ENCODE measurements at places on chromosomes 6 and 20. TPM values are rescaled to one million over a fixed set of nuclear protein-coding genes. Genes with fewer than 3 reads are reported as not detected.

Gene NFYA
- polyA plus RNA-seq: 29.5 TPM

GRCh38 chr6:129748212-129748900, 38.4 kb upstream of the ARHGAP18 start:
- DNase-seq: no peak

DNA sequence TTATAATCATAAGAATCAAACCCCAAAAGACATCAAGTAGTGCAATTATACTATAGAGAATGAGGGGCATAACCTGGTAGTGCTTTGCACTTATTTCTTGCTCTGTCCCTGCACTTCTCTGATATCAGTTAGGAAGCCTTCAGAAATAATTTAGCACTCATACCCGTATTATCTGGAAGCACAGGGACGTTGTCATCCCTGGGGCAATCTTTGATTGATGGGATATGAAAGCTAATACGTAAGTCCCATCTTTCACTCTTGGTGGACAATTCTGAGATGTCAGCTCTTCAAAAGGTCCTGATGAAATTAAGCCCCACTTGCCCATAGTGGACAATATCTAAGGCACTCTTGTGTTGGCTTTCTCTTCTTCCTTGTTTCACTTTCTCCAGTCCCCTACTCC, 144.9 kb downstream of the HACE1 start:
- no peak for DNase-seq

Gene GPX6
- polyA plus RNA-seq: not detected

DNA sequence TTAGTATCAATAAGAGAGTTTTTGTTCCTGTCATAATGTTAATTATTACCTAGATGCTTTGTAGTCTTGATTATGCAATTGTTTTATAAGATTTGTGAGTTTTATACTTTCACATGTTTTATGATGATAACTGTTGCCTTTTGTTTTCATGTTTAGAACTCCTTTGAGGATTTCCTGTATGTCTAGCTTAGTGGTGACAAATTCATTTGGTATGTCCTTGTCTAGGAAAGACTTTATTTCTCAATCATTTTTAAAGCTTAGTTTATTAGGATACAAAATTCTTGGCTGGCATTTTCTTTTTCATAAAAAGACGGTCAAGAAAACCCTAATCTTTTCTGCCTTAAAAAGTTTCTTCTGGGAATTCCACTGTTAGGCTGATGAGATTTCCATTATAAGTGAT, 849.9 kb upstream of the EYS start:
- no peak for DNase-seq

Gene IBTK
- polyA plus RNA-seq: 45.4 TPM

Gene FANCE
- 18.7 TPM for polyA plus RNA-seq

- DNase-seq: no peak
These were observed 504.9 kb upstream of the MARCKS start for GRCh38 chr6:113352029-113352801.

Gene AKAP12
- 98.7 TPM for polyA plus RNA-seq

DNA sequence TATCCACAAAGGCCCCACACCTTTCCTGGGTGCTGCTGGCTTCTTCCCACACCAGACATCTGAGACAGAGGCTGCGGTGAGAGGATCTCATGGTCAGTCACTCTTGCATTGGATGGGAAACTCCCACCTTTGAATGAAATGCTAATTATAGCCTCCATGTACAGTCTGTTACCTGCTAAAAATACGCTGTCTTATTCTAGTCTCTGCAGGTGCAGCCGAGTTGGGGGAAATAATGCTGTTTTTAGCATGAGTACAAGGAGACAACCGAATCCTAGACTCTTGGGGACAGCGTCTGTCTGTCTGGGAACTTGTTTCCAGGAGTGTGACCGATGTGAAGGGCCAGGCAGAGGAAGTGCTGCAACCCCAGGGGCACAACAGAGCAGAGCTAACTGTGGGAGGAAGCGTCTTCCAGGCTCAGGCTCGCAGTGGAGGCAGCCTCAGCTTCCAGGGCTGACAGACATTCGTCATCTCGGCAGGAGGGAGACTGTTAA, 286.2 kb downstream of the PREX1 start:
- no peak for DNase-seq

- DNase-seq: peak; percentile 57
These were observed 61.4 kb downstream of the BMP2 start for GRCh38 chr20:6828794-6829423.

Gene PROKR2
- polyA plus RNA-seq: not detected
